ENCODE measurements at places on chromosomes 5 and 9.

DNA sequence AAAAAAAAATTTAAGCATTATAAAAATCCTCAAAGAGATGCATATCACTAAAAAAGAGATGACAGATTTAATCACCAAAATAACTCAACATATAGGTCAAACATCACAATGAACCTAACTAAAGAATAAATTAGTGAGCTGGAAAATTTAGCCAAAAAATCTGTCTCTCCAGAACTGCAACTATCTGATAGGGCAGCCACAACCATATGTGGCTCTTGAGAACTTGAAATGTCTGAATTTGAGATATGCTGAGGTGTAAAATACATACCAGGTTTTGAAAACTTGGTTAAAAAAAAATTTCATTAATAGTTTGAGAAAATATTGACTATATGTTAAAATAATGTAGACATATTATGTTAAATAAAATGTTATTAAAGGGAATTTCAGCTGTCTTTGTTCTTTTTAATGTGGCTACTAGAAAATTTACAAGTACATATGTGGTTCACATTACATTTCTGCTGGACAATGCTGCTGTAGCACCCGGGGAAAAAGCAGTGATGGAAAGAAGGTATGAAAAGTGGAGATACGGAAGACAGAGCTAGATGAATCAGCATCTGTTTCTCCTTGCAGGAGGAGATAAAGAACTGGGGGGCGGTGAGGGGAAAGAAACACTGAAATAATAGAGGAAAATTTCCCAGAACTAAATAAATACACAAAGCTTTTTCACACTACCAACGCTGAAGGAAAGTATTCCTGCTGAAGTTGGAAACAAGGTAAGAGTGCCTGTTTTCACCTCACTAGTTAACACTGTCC lies 66.1 kb downstream of the DCP2 start:
- DNase-seq: no peak

DNA sequence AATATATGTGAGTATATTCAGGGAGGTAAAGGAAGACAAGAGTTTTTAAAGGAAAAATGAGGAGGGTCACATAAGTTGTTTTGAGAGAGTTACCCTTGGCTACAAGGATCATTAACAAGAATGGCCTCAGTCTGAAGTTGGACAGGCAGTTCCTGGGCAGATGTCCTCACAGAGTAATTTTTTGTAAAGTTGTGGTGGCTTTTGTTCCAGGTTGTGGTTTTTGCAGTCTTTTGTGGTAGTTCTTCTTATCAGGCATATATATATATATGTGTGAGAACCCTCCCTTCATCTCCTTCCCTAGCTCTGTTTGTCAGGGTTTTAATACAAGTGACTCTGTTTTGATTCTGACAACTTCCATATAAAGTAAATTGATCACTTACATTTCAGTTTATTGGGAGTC lies 60.0 kb downstream of the CSNK1G3 start:
- no peak for DNase-seq

GRCh38 chr5:137164961-137165360 lies 334.2 kb downstream of the SPOCK1 start:
- no peak for DNase-seq

DNA sequence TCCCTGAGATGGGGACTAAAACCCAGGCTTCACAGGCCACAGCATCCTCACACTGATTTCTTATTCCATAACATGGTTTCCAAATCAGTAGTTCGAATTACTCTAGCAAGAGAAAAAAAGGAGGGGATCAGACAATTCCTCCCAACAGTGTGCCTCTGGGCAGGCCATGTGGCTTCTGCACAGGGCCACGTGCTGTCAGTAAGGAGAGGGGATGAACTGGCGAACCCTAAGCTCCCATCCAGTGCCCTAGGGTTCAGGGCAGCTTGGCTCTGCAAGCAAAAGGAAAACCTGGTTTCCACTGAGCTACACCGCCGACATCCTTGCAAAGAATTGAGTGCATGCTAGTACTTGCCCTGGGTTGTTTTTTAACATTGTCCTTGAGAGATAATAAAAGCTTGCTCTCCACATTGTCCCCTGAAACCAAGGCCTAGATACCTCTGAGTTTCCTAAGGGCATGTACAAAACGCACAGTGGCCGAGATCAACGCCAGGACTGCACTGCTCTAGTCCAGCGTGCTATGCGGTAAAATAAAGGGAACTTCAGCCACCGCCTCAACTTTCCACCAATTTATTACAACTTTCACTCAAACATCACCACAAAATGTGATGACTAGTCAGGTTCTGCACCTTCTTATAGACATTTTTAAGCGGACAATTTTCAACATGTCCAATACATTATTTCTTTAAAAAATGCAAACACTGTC lies 4.5 kb downstream of the CAMSAP1 start:
- no peak for DNase-seq

DNA sequence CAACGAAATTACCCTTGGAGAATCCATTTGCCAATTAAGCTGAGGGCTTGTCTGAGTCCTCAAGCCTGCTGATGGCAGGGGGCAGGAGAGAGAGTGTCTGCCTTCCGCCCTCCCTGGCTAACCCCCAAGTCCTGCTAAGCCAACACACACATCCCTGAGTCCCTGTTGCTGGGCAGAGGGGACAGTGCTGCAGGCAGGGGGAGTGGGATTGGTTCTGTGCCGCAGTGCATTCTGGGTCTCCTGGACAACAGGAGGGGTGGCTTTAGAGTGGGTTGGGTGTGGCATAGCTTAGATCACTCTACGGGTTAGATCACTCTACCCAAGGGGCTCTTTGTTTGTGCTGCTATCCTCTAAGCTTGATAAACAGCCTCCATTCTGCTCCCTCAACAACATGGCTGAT lies 427.7 kb downstream of the CDK5RAP2 start:
- no peak for DNase-seq

DNA sequence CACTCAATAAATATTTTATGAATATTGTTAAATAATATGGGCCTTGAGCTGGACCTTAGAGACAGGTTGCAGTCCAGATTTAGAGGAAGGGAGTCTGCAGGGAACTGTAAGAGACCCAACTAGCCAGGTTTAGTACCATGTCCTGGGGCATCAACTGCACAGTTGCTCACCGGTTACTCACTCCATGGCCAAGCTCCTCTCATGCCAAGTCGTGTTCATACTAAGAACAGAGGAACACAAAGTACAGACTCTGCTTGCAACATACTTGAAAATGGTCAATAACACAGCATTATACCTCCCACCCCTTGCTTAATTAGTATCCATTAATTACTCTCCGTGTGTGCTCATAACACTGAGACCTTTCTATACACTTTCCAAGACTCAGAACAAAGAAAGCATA lies 317.6 kb upstream of the PIK3R1 start:
- DNase-seq: no peak

- DNase-seq: no peak
Observed at GRCh38 chr5:56459394-56460194, 226.5 kb upstream of the ANKRD55 start.

DNA sequence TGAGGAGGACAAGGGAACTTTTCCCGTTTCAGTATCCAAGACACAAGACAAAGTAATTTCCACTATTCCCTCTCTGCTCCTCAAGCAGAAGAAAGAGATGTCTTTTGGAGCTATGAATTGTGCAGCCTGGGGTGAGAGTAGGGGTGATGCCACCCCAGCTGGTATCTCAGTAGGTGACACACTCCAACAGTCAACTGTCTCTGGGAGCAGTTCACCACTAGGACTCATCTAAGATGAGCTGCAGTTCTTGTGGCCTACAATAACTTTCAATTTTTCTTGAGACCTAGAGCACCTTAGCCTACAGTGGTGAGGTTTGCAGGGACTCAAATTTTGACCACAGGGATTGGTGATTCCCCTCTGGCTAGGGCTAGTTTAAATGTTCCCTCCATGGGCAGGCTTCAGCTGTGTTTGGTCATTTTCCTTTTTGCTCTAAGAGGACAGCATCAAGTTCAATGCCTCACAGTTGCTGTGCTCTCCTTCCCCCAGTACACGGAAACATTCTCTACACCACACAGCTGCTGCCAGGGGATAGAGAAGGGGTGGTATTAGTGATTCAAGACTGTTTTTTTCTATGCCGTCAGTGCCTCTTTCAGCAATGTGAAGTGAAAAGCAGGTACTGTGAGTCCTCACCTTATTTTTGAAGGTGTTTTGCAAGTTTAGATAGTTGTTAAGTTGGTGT lies 278.6 kb upstream of the RORB start:
- no peak for DNase-seq

DNA sequence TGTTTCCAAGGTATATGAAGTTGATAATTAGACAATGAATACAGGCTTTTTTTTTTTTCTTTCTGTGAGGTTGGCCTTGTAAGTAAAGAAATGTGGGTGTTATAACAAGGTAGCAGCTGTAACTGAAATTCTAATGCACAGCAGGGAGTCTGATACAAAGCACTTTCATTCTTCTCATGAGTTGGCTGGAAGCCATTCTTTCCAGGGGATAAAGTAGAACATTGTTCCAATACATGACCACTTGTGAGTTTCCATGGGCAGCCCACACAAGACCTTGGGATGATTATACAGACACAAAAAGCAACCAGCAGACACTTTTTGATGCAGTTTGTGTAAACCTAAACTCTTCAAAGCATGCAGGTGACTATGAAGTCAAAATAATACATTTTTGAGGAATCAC lies 1785.9 kb upstream of the WWC1 start:
- no peak for DNase-seq

DNA sequence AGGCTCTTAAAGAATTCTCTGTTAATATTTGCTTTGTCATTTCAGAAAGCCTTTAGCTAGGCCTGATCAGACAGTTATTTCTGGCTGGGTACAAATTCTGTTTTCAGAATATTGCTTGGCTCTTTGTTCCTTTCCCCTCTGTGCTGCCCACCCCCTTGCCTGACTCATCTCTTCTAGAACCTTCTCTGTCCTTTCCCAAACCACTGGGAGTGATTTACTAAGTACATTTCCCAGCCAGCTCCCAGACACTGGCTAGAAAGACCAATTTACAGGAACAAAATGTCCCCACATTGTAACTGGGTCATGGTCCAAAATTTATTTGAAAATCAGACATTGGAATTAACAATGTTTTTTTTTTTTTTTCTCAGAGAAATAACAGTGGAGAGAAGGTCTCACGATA lies 133.1 kb upstream of the MAP1B start:
- DNase-seq: no peak

DNA sequence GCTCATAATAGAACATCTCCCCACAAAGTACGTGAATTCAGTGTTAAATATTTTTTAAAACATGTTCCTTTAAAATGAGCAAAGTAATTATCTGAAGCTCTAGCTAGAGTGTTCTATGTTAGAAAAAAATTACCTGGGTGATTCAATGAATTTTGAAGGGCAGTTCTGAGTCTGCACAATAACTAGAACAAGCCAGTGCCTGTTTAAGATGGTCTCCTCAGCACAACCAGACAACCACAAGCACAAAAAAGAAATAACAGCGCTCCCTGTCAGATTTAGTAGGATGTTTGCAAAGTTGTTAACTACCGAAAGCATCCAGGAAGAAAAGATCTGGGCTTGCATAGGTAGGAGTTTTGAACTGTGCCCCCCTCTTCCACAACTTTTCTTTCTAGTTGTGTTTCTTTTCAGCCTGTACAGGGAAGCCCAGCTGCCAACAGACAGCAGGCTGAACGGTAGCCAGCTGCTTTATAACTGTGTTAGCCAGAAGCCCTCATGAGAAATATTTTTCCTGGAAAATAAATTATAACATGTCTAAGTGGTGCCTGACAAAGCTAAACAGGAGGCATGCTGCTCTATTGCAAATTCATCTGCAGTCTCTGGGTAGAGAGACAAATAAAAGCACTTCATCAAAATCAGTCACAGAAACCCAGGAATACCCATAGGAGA lies 1026.9 kb downstream of the MAT2B start:
- no peak for DNase-seq

GRCh38 chr9:113454914-113455761 lies 8.4 kb upstream of the RGS3 start:
- DNase-seq: peak; percentile 67

DNA sequence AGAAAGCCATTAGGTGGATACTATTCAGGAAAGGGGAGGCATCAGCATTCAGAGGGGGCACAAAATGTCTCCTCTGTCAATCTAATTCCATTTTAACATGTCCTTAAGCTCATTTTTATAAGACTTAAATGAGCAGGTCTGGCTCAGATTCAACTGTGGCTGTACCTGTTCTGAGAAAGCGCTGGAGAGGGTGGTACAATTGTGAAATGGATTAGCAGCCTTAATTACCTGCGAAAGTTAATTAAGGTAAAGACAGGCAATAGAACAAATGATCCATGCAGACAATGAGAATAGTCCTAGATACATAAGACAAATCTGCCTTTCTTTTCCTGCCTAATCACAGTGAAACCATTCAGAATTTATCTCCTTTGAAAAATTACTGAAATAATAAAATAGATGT lies 96.2 kb downstream of the TAF11L14 start:
- no peak for DNase-seq

- peak; percentile 95 for DNase-seq
Observed at GRCh38 chr5:115366223-115366622, 69.8 kb upstream of the CCDC112 start.

GRCh38 chr9:77926371-77926878 lies 105.2 kb downstream of the GNAQ start:
- no peak for DNase-seq

DNA sequence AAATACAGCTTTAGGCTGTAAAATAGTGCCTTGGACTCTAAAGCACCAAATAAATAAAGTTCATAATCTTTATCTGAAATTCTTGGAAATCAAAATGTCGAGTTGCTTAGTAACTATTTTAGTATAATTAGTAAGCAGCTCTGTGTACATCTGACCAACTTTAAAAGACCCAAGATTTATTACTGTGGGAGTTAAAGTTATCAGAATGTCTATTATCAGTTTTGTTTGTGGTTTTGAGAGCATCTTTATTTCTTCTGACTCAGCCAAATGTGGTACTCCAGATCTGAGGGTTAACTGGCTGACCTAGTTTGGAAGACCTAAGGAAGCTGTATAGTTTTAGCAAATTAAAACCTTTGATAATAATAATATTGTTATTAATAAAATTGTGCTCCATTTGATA lies 81.2 kb downstream of the PRLR start:
- DNase-seq: no peak

GRCh38 chr5:90473396-90474234 lies 956 bp downstream of the MBLAC2 start:
- no peak for DNase-seq

GRCh38 chr9:87211669-87212068 lies 264.4 kb upstream of the GAS1 start:
- no peak for DNase-seq

- DNase-seq: no peak
Observed at GRCh38 chr5:88674356-88675167, 208.4 kb downstream of the MEF2C start.

DNA sequence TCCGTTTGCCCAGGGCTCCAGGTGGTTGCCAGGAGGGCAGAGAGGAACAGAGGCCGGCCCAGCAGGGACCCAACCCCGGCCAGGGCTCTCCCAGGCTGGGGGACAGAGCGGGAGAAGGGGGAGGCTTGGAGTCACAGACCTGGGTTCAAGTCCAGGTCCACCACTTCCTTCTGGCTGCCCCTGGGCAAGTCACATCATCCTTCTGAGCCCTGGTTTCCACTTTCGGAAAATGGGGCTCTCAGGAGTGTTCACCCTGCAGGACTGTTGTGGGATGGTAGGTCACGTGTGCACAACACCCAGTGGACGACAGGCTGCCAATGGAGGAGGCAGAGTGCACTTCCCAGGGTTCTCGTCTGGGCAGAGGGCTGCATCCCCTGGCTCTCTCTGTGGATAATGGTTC lies 245.4 kb downstream of the PBX3 start:
- DNase-seq: no peak

Measured in AG04449 (cell line).